Osteoblast (primary cell): ENCODE measurements at places on chromosomes 7 and 10.

- no peak for DNase-seq
Measured at GRCh38 chr10:68125772-68126171, 16.5 kb downstream of the MYPN start.

GRCh38 chr7:25314731-25315267 is 86.5 kb upstream of the NPVF start:
- DNase-seq, result no peak

- DNase-seq, result no peak
Measured at GRCh38 chr10:70769121-70769520, 16.1 kb downstream of the TBATA start.

GRCh38 chr10:2979306-2979705 is 88.0 kb upstream of the PFKP start:
- DNase-seq, result no peak

GRCh38 chr7:105454095-105454747 is 65.5 kb upstream of the SRPK2 start:
- peak; percentile 83 for DNase-seq

GRCh38 chr7:66359656-66360211 is 154.6 kb downstream of the TPST1 start:
- no peak for DNase-seq
